ENCODE measurements at places on chromosomes 1 and 21.

GRCh38 chr1:101392552-101392951 is 155.7 kb downstream of the S1PR1 start:
- no peak for DNase-seq

DNA sequence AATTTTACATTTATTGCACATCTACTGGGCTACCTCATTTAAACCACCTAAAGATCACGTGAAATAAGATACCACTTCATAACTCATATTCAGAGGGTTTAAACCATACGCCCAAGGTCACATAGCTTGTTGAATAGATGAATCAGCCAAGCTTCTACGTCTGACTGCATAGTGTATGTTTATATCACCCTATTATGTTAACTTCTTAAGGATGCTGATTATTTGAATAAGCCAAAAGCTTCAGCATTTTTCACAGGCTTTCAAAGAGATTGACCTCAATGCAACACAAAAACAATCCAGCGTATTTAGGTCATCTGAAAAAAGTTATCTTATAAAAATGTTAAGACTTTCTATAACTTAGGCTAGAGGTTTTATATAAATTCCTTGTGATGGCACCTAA is 373.8 kb downstream of the TGFB2 start:
- DNase-seq: no peak

- no peak for DNase-seq
Measured at GRCh38 chr1:169046671-169047070, 59.8 kb upstream of the ATP1B1 start.

- no peak for DNase-seq
Measured at GRCh38 chr1:14242123-14242522, 356.4 kb upstream of the KAZN start.
